ENCODE measurements at places on chromosomes 13 and 19.

DNA sequence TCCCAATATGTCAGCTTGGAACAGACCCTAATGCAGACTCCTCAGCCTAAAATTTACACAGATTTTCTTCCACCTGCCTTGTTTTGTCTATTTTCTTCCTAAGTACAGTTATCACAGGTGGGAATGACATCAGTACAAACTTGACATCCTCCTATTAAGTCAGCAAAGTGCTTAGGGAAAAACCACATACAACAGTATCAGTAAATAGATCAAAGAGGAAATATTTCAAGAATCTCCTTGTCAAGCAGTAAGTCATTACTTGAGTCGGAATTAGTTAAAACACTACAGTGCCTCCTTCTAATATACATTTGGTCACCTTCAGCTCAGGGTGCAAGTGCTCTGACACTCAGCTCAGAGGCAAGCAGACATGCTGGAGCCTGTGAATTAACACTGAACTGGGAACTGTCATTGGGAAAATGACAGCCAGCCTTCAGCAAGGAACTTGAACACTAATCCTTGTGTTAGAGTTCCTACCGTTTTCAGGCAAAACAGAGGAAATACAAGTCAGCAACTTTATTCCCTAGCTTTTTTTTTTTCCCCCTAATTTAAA, 394.3 kb upstream of the HTR2A start:
- no peak for DNase-seq

DNA sequence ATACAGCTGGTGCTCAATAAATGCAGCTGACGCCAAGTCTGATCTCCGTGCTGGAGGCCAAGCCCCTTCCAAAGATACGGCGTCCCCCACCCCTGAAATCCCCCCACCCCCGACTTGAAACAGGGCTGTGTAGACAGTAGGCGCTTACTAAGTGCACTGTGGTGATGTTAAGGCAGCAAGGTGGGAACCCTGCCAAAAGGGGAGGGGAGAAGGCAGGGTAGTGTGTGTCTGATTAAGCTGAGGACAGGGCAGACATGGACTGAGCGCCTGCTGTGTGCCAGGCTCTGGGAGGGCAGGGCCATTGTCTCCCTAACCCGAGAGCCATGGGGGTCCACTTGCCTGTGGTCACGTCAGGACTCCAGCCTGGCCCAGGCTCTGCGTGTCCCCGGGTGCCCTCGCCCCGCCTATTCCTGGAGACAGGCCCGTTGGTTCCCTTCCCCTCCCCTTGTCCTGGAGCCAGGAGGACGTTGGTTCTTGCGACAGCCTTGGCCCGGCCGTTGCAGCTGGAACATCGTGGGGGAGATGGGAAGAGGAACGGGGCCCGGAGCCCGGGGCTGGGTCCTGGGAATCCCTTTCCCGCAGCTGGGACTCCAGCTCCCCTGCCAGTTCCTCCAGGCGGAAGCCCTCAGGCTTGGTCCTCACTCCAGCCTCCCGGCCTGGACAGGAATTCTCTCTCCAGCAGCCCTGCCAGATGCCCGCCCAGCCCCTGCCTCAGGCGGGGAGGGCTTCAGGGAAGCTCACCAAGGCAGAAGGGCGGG, 1.7 kb upstream of the ELANE start:
- no peak for DNase-seq

DNA sequence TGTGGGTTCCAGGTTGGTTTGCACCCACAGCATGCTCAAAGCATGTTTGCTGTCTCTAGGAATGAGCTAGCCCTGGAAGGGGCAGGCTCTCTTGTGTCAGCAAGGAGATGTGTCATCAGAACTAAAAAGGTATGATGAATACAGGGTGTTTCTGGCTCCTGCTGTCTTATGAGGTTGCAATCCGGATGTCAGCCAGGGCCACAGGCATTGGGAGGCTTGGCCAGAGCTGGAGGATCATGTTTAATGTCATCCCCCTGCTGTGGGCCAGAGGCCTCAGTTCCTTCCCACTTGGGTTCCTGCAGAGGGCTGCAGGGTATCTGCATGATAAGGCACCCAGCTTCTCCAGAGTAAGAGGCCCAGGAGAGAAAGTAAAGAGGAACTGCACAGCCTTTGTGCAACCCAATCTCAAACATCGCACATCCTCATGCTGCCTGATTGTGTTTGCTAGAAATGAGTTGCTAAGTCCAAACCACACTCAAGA, 193.6 kb downstream of the COL4A1 start:
- DNase-seq, result no peak

DNA sequence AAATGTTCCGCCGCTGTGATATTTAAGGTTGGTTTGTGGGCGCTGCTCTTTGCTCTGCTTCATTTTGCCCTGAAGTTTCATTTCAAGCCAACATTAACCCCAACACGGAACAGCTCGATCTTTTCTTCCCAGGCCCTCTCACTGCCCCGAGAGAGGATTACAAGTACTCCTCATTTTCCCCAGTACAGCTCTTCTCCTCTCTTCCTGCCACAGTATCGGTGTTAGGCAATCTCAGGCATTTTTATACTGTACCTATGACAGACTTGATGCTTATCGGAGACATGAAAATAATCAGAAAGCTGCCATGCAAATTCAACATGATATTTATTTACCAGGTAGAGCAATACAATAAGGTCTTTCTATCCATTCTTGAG, 1.3 kb upstream of the EDNRB start:
- no peak for DNase-seq

DNA sequence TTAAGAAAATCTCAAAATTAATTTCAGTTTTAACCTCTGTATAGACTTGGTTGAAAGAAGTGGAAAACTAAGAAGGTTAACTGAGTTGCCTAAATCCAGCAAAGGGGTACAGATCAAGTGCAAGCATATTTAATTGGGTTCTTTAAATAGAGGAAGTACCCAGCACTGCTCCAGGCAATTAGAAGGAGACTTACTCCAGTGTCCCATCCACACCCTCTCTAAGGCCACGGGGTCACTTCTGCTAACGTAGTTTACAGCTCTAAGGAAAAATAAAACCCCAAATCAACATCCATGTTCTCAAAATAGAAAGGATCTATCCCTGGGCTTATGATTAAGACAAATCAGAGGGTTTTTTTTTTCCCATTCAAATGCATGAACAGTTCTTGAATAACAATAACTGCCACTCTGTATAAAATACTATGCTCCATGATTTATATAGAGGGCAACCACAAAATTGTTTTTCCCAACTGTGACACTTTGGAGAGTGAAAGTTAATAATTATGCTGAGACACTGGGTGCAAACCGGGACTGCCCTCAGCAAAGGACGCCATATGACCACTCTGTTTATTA, 4.6 kb downstream of the FRY start:
- no peak for DNase-seq

- no peak for DNase-seq
Observed at GRCh38 chr19:53883741-53884140, 1.7 kb downstream of the PRKCG start.

GRCh38 chr13:104487006-104487405, 1420.8 kb upstream of the SLC10A2 start:
- no peak for DNase-seq

- no peak for DNase-seq
Observed at GRCh38 chr13:80058626-80059025, 282.3 kb downstream of the SPRY2 start.

DNA sequence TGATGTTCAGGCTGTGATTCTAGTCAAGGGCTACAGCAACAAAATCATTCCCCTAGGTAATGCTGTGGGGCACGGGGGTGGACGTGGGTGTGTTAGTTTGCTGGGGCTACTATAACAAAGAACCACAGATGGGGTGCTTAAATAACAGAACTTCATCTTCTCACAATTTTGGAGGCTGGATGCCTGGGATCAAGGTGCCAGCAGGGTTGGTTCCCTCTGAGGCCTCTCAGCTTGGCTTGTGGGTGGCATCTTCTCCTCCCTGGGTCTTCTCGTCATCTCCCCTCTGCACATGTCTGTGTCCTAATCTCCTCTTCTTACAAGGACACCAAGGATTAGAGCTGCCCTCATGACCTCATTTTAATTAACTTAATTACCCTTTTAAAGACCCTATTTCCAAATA, 114.9 kb downstream of the ESD start:
- DNase-seq, result no peak

DNA sequence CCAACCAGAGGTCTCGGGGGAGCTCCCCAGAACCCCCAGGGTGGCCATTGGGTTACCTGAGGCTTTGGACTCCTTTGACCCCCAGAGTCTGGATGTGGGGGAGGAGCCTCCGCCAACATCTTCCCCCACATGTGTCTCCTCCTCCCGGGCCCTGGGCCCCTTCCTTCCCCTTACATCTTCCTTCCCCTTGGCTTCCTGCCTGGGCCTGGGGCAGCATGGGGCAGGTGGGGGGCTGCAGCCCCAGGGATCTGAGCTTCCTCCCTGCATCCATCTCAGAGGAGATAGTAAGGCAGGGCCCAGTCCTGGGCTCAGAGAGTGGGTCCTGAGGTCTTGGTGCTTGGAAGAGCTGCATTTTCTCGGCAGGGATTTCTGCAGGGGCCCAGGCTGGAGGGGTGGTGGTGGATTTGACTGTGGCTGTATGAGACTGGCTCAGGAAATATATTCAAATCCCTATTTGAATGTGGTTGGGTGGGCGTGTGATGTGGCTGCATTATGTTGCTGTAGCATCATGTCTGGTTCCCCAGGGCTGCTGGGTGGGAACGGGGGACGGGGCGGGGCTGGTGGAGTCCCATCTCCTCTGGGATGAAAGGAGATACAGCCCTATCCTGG, 919 bp downstream of the VAV1 start:
- peak; percentile 72 for DNase-seq
